ENCODE measurements at places on chromosomes 2 and 18.

DNA sequence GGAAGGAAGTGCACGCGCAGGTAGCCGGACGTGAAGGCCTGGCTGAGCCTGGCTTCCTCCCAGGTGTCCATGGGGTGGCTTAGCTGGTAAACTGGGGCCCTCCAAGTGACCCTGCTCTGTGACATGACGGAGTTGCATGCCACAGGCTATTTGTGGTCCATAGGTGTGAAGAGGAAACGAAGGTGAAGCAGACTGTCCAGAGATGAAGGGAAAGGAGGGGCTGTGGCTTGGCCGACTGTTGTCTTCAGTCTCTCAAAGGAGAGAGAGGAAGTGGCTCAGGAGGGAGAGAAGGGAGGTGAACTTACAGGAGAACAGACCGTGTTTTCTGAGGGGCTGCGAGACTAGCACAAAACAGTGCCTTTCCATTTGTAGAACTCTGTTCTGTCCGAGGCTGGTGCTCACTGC is 19.3 kb downstream of the INPP5D start:
- peaks cover 19% of the 10 kb centered on the region for H3K4me1 ChIP-seq
- H3K36me3 ChIP-seq = no peaks in the 10 kb centered on the region
- no peak for DNase-seq
- H3K4me3 ChIP-seq = no peak overlapping the region
- H3K27me3 ChIP-seq = peaks cover 11% of the 10 kb centered on the region
- no peak overlapping the region for H3K27ac ChIP-seq

- DNase-seq = no peak
- H3K4me1 ChIP-seq = peaks cover 1% of the 10 kb centered on the region
- no peaks in the 10 kb centered on the region for H3K27me3 ChIP-seq
- H3K27ac ChIP-seq = no peak overlapping the region
Observed at GRCh38 chr18:41753826-41754225, 201.2 kb upstream of the PIK3C3 start.

GRCh38 chr2:129113776-129114175 is 795.1 kb upstream of the HS6ST1 start:
- no peaks in the 10 kb centered on the region for H3K4me1 ChIP-seq
- no peaks in the 10 kb centered on the region for H3K36me3 ChIP-seq
- no peaks in the 10 kb centered on the region for H3K27me3 ChIP-seq
- no peak overlapping the region for H3K4me3 ChIP-seq

GRCh38 chr2:127623388-127624319 is 22.3 kb upstream of the GPR17 start:
- H3K4me3 ChIP-seq = peak overlapping the region; percentile 54
- no peaks in the 10 kb centered on the region for H3K27me3 ChIP-seq
- H3K36me3 ChIP-seq = no peaks in the 10 kb centered on the region
- no peaks in the 10 kb centered on the region for H3K4me1 ChIP-seq

DNA sequence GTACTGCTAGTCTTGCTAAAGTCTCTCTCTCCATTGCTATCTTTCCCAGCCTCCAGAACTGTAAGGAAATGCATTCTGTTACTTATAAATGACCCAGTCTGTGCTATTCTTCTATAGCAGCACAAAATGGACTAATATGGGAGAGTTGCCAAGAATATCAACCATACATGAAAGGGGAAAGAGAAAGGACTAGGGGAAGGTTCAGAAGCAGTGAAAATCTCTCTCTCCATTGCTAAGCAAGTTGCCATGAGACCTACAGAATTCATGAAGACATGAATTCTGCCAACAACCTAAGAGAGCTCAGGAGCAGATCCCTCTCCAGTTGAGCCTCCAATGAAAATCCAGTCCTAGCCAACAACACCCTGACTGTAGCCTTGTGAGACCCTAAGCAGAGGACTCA is 3.6 kb upstream of the TRABD2A start:
- DNase-seq = no peak
- peaks cover 25% of the 10 kb centered on the region for H3K27me3 ChIP-seq

DNA sequence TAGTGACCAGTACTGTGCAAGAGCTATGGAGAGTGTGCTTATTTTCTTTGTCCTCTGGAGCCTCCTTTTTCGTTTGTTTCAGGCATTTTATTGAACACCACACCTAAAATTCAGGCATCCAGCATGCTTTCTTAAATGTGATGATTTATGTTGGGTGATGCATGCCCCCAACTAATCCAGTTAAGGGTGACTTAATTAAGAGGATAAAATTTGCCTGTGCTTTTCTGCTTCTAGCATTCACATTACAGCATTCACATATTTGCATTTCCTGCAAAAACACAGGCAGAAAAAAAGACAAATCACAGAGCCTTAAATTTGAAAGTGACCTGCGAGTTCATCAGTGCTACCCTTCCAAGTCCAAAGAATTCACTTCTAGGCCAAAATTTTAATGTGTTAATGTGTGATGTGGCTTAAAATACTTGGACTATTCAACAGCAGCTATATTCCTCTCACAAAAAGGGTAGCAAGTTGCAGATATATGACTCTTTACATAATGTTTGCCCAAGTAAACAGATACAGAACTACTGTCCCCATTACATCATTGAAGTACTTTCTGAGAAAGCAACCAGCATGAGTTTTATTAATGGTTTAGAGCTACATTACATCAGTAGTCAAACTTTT is 286.5 kb downstream of the THSD7B start:
- no peak for DNase-seq
- H3K27ac ChIP-seq = no peak overlapping the region
- no peaks in the 10 kb centered on the region for H3K27me3 ChIP-seq

- H3K27ac ChIP-seq = no peak overlapping the region
- peaks cover 23% of the 10 kb centered on the region for H3K4me1 ChIP-seq
- DNase-seq = no peak
- no peak overlapping the region for H3K4me3 ChIP-seq
- H3K36me3 ChIP-seq = no peaks in the 10 kb centered on the region
Observed at GRCh38 chr18:10122988-10123950, 209.5 kb downstream of the VAPA start.

GRCh38 chr2:161104054-161104553 is 56.1 kb upstream of the TANK start:
- no peaks in the 10 kb centered on the region for H3K27me3 ChIP-seq
- no peaks in the 10 kb centered on the region for H3K4me1 ChIP-seq
- H3K36me3 ChIP-seq = no peaks in the 10 kb centered on the region

DNA sequence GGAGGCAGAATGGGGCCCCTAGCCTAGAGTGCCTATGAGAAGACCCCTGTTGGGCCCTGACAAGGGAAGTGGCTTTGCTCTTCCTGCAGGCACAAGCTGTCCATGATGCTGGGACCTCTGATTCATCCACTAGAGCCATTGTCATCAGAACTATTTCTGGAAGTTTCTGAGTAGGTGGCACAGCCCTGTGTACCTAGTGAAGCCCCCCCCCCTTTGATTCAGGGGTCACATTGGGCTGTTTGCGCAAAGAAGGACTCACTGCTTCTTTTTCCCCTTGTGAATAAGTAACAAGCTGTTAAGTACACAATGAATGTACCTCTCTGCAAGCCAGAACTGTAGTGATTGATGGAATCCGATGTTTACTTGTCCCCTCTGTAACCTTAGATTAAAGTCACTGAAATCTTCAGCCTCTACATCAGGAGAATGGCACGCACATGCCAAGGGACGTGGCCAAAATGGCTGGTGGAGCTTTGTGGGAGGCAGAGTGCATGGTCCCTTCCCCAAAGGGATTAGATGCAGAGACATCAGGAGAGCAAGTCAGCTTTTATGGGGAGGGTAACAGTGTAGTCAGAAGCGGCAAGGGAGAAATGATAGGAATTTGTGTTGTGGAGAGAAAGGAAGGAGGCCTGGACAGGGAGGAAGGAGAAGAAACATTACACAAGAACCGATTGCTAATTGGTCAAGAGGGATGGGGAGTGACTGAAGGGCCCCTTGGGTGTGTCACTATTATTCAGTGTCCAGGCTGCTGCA is 267.6 kb upstream of the RAB12 start:
- H3K36me3 ChIP-seq = no peaks in the 10 kb centered on the region
- DNase-seq = no peak
- H3K27me3 ChIP-seq = no peaks in the 10 kb centered on the region
- peaks cover 5% of the 10 kb centered on the region for H3K4me1 ChIP-seq

DNA sequence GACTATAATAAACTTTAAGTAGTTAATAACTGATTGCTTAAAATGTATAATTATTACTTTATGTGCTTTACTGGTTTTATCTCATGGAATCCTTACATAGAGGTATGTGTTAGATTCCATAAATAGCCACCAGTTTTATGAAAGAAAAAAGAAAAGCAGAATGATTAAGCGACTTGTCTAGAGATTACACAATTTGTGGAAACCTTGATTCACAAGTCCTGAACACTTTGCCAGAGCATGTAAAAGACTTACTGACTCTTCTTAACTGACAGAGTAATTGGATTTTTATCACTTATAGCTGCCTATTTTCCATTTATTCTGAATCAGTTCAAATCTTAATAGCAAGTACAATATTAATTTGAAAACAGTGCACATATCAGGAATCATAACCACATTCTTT is 448.7 kb upstream of the NETO1 start:
- DNase-seq = no peak
- no peaks in the 10 kb centered on the region for H3K4me1 ChIP-seq
- H3K36me3 ChIP-seq = no peaks in the 10 kb centered on the region
- no peak overlapping the region for H3K27ac ChIP-seq

DNA sequence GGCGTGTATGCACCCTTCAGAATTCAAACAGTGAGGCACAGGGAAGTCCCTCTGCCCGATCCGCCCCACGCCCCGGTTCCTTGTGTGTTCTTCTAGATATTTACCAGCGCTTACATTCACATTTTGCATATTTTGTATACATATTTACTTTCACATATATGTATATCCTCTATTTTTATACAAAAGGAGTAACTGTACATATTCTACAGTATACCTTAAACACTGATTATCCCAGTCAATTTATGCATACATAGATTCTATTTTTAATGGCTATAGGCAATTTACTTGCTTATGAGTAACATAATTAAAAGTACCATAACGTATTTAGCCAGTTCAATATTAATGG is 307 bp upstream of the DUSP11 start:
- no peak overlapping the region for H3K4me3 ChIP-seq
- no peaks in the 10 kb centered on the region for H3K4me1 ChIP-seq
- H3K36me3 ChIP-seq = peaks cover 25% of the 10 kb centered on the region
- H3K27ac ChIP-seq = no peak overlapping the region
- peaks cover 3% of the 10 kb centered on the region for H3K27me3 ChIP-seq

DNA sequence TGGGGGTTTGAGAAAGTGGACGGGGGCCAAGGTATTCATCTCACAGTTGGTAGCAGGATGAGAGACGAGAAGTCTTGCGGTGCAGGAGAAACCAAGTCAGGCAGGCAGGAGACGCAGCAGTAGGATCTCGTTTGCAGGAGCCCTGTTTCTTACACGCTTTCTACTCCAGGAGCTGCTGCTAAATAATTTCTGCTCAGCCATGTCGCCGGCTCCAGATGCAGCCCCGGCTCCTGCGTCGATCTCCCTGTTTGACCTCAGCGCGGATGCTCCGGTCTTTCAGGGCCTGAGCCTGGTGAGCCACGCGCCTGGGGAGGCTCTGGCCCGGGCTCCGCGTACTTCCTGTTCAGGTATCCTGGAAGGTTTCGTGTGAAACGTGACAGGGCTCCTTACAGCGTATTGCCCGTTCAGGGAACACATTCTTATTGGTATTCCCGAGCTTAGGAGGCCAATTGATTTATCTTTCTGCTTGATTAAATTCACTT is 494 bp downstream of the ANKZF1 start:
- peak overlapping the region; percentile 94 for H3K4me3 ChIP-seq
- peak overlapping the region; percentile 87 for H3K27ac ChIP-seq
- peaks cover 33% of the 10 kb centered on the region for H3K36me3 ChIP-seq
- H3K27me3 ChIP-seq = no peaks in the 10 kb centered on the region

DNA sequence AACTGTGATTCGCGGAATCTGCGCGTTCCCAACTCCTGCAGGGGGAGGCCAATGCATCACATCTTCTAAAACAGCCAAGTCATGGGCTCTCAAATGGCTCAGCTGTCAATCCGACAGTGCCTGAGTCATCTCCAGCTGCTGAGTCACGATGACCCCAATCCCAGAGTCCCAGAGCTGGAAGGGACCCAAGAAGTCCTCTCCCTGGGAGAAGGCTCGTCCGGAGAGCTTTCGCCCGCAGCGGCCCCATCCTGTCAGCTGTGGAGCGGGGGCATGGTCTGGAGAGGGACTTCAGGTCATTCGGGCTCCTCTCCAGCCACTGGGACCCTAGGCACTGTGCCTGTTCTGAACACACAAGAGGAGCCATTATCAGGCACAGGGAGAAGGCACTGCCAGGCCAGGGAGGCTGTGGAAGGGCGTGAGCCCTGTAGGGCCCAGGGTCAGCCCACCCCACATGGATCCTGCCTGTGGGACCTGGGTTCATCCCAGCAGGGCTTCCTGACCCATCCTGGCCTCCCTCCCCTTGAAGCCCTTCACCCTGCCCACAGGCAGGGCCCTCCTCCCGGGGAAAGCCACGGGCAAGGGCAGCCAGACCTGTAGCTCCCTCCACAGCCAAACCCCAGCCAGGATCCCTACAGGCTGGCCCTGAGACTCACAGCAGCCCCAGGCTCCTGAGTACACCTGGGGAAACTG is 47.6 kb upstream of the GPC1 start:
- no peak overlapping the region for H3K27ac ChIP-seq
- DNase-seq = no peak
- no peak overlapping the region for H3K4me3 ChIP-seq
- H3K4me1 ChIP-seq = peaks cover 2% of the 10 kb centered on the region

DNA sequence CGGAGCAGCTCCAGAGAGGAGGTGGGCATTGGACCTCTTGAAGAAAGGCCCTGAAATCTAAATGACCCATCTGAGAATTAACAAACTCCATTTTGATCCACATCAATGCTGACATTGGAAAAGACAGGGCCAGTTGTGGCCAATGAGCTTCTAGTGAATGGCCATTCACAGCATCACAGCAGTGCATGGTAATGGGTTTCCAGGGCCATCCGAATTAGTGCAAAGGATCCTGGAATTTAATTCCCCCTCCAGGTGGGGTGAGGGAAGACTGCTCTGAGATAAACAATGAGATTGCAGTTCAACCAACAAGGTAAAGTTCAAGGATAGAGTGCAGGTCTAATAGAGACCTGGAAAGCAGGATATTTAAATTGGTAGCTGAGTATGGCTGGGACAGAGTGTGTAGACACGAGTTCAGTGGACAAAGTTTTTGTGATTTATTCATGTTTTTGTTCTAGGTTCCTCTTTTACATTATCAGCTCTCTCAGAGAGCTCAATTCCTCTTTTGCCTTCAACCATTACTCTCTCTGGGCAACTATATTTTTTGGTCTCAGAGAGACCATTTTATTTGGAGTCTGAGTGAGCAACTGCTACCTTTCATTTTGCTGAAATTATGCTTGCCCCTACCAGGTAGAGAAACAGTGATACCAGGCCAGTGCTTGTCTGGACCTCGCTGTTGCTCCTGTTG is 5.0 kb downstream of the TACR1 start:
- peaks cover 5% of the 10 kb centered on the region for H3K27me3 ChIP-seq
- no peak for DNase-seq
- peaks cover 3% of the 10 kb centered on the region for H3K4me1 ChIP-seq
- no peak overlapping the region for H3K4me3 ChIP-seq
- no peak overlapping the region for H3K27ac ChIP-seq

GRCh38 chr2:69416147-69416546 is 21.1 kb downstream of the NFU1 start:
- no peak overlapping the region for H3K27ac ChIP-seq
- no peak overlapping the region for H3K4me3 ChIP-seq
- H3K27me3 ChIP-seq = no peaks in the 10 kb centered on the region
- H3K36me3 ChIP-seq = peaks cover 81% of the 10 kb centered on the region
- no peak for DNase-seq

GRCh38 chr2:142308744-142309143 is 177.9 kb upstream of the LRP1B start:
- no peak overlapping the region for H3K27ac ChIP-seq
- H3K27me3 ChIP-seq = no peaks in the 10 kb centered on the region
- DNase-seq = no peak

Data from neuronal stem cell (in vitro differentiated cells).